HepG2 (cell line): ENCODE measurements at places on chromosomes 6 and 20. TPM values are rescaled to one million over a fixed set of nuclear protein-coding genes. Genes with fewer than 3 reads are reported as not detected.

DNA sequence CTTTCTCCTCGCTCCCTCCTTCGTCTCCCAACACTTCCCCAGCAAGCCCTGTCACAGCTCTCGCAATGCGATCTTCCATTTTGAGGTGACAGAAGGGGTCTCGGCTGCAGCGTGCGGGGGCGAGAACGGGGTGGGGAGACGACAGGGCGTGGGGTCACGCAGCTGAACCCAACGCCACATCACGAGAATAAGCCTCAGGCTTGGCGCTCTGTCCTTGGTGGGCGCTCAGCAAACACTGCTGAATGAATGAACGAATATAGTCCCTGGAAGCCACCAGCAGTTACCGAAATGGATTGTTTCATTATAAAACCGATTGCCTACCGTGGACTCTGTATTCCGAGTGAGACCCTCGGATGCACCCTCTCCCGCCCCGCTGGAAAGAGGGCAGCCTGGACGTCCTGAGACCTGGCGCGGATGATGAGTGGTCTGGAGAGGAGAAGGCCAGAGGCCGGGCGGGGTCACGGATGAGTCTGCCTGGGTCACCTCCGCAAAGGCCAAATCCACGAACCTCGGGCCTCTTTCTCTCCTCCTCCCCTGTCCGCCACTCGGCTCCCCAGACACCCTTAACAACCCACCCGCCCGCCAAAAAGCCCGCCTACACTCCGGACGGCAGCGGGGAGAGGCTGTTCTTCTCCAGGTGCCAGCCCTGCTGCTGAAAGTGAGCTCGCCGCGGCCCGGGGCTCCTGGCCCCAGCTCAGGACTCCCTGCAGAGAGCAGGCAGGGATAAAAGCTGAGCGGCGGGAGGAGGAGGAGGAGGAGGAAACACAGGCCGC, 3.7 kb downstream of the NRN1 start:
- DNase-seq: no peak

DNA sequence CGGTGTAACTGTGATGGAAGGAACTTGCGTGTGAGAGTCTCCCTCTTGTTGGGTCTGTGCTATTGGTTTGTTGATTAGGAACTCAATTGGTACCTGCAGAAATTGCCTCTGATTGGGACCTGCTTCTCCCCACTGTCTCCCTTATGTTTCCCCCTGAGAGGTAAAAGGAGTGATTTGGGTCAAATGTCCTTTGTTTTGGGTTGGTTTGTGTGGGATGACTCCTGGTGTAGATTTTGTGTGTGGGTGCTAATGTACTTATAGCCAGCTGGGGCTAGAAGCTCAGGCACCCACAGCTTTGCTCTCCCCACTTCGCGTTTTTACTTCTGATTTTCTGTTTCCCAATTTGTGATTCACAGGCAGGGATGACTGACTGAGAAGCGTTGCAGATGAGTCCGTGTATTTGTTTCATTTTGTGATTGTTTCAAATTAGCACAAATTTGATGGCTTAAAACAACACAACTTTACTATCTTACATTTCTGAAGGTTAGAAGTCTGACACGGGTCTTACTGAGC, 79.1 kb downstream of the UTRN start:
- no peak for DNase-seq

DNA sequence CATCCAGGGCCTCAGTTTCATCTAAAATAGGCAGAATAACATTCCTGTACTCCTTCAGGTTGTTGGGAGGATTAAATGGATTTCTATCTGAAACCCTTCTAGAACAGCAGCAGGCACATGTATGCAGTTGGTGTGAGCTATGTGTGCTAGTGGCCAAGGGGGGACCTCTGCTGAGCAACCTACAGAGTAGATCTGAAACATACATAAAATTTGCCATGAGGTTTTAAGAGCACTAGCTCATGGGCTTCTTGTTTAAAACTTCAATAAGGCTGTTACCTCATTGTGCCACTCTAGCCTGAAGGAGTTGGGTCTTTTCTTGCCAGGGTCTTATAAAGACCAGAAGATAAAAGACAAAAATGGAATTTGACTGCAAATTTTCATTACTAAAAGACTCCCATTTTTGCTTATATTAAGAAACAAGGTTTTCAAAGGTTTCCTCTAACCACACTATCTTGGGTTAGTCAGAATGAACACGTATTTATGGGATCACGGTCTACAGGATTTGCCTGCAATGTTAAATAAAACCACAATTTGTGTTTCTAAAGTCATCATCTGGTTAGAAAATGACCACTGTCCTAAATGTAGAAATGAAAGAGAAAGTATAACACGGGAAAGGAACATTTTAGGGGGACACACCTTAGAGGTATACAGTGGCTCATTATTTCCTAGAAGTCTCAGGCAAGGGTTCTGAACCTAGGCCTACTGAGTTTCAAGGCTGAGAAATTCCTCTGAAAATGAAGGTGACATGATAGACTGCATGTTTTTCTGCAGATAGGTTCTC, 144.9 kb upstream of the OLIG3 start:
- no peak for DNase-seq

GRCh38 chr20:10209091-10209490, 9.5 kb upstream of the SNAP25 start:
- DNase-seq: no peak

DNA sequence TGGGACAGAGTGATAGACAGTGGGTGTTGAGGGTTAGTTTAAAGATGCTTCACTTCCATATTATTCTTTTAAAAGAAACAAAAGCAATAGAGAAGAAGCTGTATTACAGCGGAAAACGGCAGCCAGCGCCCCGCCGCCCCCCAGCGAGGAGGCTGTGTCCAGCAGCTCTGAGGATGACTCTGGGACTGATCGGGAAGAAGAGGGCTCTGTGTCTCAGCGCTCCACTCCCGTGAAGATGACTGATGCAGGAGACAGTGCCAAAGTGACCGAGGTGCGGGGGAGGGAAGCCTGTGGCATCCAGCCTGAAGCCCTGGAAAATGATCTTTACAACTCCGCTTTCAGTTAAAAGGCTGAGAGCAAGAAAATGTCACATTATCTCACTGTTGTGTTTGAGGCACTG, 100.2 kb downstream of the FIG4 start:
- no peak for DNase-seq

- DNase-seq: no peak
These were observed 1.7 kb downstream of the STX16 start for GRCh38 chr20:58652606-58653294.

- DNase-seq: peak; percentile 5
These were observed 93.5 kb downstream of the ESR1 start for GRCh38 chr6:151901009-151901411.

GRCh38 chr20:1323256-1323655, 5.7 kb downstream of the SDCBP2 start:
- DNase-seq: no peak

DNA sequence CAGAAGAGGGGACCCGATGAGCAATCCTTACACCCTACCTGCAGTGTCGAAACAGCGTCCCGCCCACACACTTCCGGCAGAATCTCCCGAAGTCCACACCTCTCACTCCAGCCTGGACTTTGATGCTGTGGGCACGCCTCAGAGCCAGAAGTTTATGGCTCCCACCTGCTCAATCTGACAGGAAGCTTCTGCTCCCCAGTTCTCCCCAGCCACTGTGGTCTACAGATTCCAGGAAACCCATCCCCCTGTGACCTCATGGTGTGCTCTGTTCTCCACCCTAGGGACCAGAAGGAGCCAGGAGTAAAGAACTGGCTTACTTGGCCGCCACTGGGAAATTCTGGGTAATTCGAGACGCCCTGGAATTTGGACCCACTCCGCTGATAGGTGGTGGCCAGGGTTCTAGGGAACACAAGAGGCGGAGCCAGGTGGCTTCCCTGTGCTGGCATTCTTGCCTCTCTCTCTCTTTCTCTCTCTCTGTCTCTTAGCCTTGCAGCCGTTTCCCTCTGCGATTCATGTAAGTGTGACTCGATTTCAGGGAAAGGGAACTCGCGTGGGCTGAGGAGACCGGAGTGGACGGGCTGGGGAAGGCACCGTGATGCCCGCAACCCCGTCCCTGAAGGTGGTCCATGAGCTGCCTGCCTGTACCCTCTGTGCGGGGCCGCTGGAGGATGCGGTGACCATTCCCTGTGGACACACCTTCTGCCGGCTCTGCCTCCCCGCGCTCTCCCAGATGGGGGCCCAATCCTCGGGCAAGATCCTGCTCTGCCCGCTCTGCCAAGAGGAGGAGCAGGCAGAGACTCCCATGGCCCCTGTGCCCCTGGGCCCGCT, at the start of gene TRIM15:
Gene TRIM15, plus strand, starts transcription at position 457 of the 828 bp plus-strand sequence. Its CDS starts 139 bp downstream, at position 596.
- peak; percentile 90 for DNase-seq

- no peak for DNase-seq
These were observed 221.7 kb downstream of the ARHGAP18 start for GRCh38 chr6:129488313-129488712.

- DNase-seq: no peak
These were observed 285.9 kb upstream of the THEMIS start for GRCh38 chr6:128186729-128187128.

The ETV7 gene
- total RNA-seq: not detected in 2 replicates

The MEP1A gene
- total RNA-seq: 0.10 and 0.24 TPM in 2 replicates

The PDE7B gene
- total RNA-seq: not detected in 2 replicates
